Naive thymus-derived CD8-positive, alpha-beta T cell (primary cell): ENCODE measurements at places on chromosomes 2 and 18. TPM values are rescaled to one million over a fixed set of nuclear protein-coding genes. Genes with fewer than 3 reads are reported as not detected.
A peak's percentile ranks its signal among the peaks of the same experiment; 100 is the strongest.

ASB18 gene
- not detected for total RNA-seq

SPP2 gene
- not detected for total RNA-seq

INPP5D gene
- 123 TPM for total RNA-seq

GRCh38 chr2:88857951-88858411 is 166.5 kb downstream of the RPIA start:
- no peaks in the 10 kb centered on the region for H3K36me3 ChIP-seq
- no peak for DNase-seq
- H3K27me3 ChIP-seq: peaks cover 8% of the 10 kb centered on the region

- H3K27me3 ChIP-seq: peaks cover 5% of the 10 kb centered on the region
- no peaks in the 10 kb centered on the region for H3K4me1 ChIP-seq
- H3K4me3 ChIP-seq: no peak overlapping the region
- H3K27ac ChIP-seq: no peak overlapping the region
- no peaks in the 10 kb centered on the region for H3K36me3 ChIP-seq
- DNase-seq: no peak
These were observed 81.4 kb upstream of the GATA6 start for GRCh38 chr18:22088029-22088428.

GRCh38 chr18:63318889-63319382 is 633 bp downstream of the BCL2 start:
- no peaks in the 10 kb centered on the region for H3K27me3 ChIP-seq
- peak overlapping the region; percentile 99 for H3K4me3 ChIP-seq
- H3K27ac ChIP-seq: peak overlapping the region; percentile 88
- peaks cover 15% of the 10 kb centered on the region for H3K36me3 ChIP-seq

DNA sequence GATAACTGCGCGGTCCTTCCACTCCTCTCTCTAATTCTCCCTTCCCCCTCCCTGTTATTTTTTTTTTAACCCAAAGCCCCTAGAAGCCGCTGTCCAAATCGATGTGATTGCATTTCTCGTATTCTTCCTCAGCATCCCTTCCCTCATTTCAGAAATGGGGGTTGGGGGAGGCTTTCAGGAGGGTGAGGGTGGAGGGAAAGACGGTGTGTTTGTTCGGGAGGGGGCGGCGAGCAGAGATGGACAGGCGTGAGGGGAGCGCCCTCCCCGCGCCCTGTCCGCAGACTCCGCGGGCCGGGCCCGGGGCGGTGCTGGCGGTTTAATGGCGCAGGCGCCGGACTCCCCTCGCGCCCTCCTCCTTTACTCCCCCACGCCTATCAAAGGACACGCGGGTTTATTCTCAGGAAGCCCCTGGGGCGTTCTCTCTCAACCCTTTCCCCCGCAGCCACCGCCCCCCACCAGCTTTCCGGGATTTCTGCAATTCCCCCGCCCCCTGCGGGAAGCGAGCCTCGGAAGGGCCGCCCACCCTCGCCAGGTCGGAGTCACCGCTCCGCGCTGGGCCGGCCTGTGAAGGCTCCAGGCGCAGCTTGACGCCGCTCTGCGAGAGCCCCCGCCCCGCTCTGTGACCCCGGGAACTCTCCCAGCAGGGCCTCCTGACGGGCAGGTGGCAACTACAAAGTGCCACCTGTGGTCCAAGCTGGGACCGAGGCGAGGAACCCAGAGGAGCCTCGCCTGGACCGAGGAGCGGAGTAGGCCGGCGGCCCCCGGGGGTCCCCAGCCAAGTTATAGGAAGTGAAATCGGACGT is 981 bp downstream of the ST8SIA3 start:
- peaks cover 3% of the 10 kb centered on the region for H3K36me3 ChIP-seq
- DNase-seq: no peak
- H3K27me3 ChIP-seq: peaks cover 45% of the 10 kb centered on the region
- H3K4me1 ChIP-seq: peaks cover 5% of the 10 kb centered on the region
- H3K4me3 ChIP-seq: no peak overlapping the region
- no peak overlapping the region for H3K27ac ChIP-seq

GRCh38 chr2:195782156-195782555 is 125.1 kb downstream of the SLC39A10 start:
- no peak for DNase-seq
- no peaks in the 10 kb centered on the region for H3K36me3 ChIP-seq
- no peak overlapping the region for H3K27ac ChIP-seq
- no peak overlapping the region for H3K4me3 ChIP-seq

- DNase-seq: no peak
- peak overlapping the region; percentile 99 for H3K27ac ChIP-seq
- peak overlapping the region; percentile 93 for H3K4me3 ChIP-seq
- H3K36me3 ChIP-seq: no peaks in the 10 kb centered on the region
- H3K27me3 ChIP-seq: no peaks in the 10 kb centered on the region
- peaks cover 64% of the 10 kb centered on the region for H3K4me1 ChIP-seq
These were observed 479 bp downstream of the RNMT start for GRCh38 chr18:13726972-13727331.

GRCh38 chr2:19675003-19675629 is 226.7 kb downstream of the TTC32 start:
- H3K27me3 ChIP-seq: peaks cover 4% of the 10 kb centered on the region
- H3K36me3 ChIP-seq: no peaks in the 10 kb centered on the region
- no peak overlapping the region for H3K4me3 ChIP-seq
- DNase-seq: no peak
- H3K27ac ChIP-seq: no peak overlapping the region

DNA sequence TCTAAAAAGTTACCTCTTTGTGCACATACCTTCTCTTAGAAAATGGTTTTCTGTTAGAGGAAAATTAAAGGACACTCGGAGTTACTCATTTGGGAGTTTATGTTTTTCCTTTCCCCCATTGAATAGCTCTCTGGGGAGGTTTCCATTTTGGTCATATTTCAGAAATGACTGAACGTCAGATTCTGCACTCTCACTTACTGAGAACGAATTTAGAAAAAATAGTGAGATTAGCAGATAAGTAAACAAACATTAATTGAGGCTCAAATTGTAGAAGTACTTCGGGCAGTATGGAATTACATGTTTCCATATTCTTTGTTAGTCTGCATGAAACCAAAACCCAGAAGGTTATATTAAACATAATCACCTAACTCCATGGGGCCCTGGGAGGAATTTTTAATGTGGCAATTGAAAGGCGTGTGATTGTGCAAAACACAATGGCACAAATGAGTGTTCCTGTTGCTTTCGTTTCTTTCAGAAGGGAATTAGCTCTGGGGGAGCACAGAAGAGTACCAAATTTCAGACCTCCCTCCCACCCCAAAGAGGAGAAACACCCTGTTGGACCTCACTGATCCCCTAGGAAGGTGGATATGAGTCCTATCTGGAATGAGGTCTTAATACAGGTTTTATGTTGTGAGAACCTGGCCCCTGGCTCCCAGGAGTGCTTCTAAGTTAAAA is 212.3 kb downstream of the BCL2 start:
- H3K27ac ChIP-seq: no peak overlapping the region
- no peak for DNase-seq
- peaks cover 12% of the 10 kb centered on the region for H3K4me1 ChIP-seq
- H3K27me3 ChIP-seq: peaks cover 12% of the 10 kb centered on the region
- no peak overlapping the region for H3K4me3 ChIP-seq

GRCh38 chr2:230772156-230772555 is 59.5 kb downstream of the CAB39 start:
- peaks cover 86% of the 10 kb centered on the region for H3K4me1 ChIP-seq
- H3K27me3 ChIP-seq: no peaks in the 10 kb centered on the region
- H3K27ac ChIP-seq: no peak overlapping the region
- peaks cover 44% of the 10 kb centered on the region for H3K36me3 ChIP-seq
- DNase-seq: no peak
- no peak overlapping the region for H3K4me3 ChIP-seq

GRCh38 chr2:227127201-227127600 is 36.8 kb downstream of the COL4A4 start:
- H3K27ac ChIP-seq: no peak overlapping the region
- H3K27me3 ChIP-seq: peaks cover 22% of the 10 kb centered on the region
- no peak overlapping the region for H3K4me3 ChIP-seq
